ENCODE measurements at places on chromosomes 1 and 21.

- DNase-seq: no peak
Observed at GRCh38 chr1:205665201-205666045, 14.9 kb downstream of the SLC45A3 start.

DNA sequence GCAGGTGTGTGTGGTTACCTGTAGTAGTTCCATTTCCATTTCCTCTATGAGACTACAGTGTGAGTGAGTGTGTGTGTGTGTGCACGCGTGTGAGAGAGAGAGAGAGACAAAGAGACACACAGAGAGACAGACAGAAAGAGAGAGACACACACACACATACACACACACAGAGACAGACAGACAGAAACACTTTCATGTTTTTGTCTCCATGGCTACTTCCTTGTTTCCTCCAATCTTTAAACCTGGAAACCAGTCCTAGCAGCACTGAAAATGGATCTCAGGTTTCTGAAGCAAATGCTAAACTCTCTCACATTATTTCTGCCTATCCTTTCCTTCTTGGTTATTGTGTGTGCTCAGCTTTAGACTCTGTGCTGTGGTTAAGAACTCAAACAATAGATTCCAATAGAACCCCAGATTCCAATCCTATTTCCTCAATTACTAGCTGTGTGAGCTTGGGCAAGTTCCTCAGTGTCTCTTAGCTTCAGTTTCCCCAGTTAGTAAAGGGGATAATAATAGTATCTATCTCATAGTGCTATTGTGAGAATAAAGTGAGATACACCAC is 22.4 kb upstream of the ABCD3 start:
- no peak for DNase-seq

- peak; percentile 45 for DNase-seq
Observed at GRCh38 chr1:41381692-41382479, 20.7 kb downstream of the FOXO6 start.

GRCh38 chr21:36705679-36706481 is 7.0 kb downstream of the SIM2 start:
- DNase-seq: no peak

GRCh38 chr21:44334329-44335030 is 4.7 kb downstream of the CFAP410 start:
- no peak for DNase-seq

GRCh38 chr1:39098546-39099250 is 72.5 kb downstream of the NDUFS5 start:
- DNase-seq: peak; percentile 65
